ENCODE measurements at places on chromosomes 7 and 10.

GRCh38 chr7:4265066-4265465 is 417.0 kb upstream of the FOXK1 start:
- no peak for DNase-seq

- no peak for DNase-seq
Observed at GRCh38 chr7:30681815-30682211, 443 bp downstream of the CRHR2 start.

- no peak for DNase-seq
Observed at GRCh38 chr7:148104136-148104716, 486.3 kb upstream of the C7orf33 start.

- no peak for DNase-seq
Observed at GRCh38 chr10:73597346-73597745, 6.2 kb upstream of the USP54 start.

- no peak for DNase-seq
Observed at GRCh38 chr10:50469288-50469687, 154.5 kb downstream of the SGMS1 start.

DNA sequence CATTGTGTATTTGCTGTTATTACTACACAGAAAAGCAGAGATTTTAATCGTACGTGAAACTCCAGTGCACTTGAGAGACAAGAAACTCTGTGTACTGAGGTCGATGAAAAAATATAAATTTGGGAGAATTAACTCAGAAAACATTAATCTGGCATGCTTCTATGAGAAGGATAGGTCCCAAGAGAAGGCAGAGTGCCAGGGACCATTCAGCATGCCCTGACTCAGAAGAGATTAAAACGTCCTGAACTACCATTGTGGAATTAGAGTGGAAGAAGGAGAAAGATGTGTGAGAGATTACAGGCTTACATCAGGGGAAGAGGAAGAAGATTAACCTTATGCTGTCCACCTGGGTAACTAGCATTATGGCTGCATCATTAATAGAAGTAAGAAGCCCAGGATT is 72.4 kb downstream of the REEP3 start:
- DNase-seq, result no peak

DNA sequence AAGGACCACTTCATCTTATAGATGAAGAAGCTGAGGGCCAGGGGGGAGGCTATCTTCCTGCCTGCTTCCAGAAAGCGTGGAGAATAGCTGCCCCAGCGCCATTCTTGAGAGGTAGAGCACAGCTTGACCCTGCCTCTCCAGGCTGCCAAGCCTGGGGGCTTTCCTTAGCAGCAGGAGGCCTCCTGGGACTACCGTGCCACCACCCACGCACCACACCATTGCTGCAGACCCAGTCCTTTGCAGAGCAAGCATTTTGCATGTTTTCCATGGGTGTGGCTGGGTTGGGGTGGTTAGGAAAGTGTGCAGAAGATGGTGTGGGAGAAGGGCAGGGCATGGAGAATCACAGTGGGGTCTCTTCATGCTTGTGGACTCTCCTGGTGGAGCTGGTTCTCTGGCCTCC is 64.9 kb downstream of the TBXAS1 start:
- DNase-seq, result no peak

DNA sequence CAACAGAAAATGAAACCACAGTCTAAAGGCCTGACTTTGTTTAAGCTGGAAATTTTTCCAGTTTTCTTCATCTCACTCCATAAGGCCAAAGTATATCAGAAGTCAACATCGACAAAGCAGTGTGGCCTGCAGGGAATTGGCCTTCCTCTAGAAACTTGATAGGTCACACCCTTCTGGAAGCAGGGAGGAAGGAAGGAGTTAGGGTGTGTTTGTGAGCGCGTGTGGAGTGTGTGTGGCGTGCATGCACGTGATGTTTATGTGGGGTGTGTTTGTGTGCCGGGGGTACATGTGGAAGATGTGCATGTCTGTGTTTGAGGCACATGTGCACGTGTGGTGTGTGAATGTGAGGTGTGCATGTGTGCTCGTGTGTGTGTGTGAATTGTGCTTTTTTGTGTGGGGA is 28.6 kb downstream of the ZC3HAV1 start:
- DNase-seq, result no peak

- DNase-seq, result no peak
Observed at GRCh38 chr10:128908499-128908898, 558.5 kb upstream of the MGMT start.

DNA sequence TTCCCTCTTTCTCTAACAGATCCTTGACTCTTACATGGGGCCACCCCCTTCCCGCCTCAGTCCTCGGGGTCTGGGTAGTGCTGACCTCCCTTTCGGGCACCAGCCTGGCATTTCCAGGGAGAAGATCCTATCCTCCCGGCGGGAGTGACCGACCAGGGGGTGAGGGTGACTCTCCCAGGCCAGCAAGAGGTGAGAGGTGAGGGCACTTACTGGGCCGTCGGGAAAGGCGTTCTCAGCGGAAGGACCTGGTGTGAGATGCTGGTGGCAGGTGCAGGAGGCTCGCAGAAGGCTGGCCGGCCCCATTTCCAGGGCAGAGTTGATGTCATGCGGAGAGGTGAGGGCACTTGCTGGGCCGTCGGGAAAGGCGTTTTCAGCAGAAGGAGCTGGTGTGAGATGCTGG is 4.2 kb upstream of the FOXL3 start:
- DNase-seq, result no peak

Measured in pulmonary artery endothelial cell (primary cell).